ENCODE measurements at places on chromosomes 6 and 20.

DNA sequence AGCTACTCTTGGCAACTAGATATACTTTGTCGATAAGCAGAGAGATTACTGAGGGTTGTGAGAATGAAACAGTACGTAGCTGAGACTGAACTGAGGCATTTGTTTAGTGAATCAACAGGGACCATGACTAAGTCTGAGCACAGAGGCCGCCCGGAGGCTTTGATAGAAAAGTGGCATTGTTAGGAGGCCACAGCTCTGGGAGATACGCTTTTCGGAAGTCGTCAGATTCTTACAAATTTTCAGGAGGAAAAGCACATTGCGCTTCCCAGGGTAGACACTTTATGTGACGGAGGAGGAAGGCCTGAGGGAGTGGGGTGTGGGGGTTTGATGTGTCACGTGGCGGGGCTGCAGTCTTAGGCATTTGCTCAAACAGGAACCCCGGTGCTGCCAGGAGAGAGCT is 69.4 kb downstream of the PSMG4 start:
- no peak for DNase-seq

GRCh38 chr6:168922436-168922835 is 331.2 kb downstream of the THBS2 start:
- no peak for DNase-seq

- DNase-seq: no peak
Measured at GRCh38 chr6:6858533-6858982, 249.2 kb upstream of the RREB1 start.

DNA sequence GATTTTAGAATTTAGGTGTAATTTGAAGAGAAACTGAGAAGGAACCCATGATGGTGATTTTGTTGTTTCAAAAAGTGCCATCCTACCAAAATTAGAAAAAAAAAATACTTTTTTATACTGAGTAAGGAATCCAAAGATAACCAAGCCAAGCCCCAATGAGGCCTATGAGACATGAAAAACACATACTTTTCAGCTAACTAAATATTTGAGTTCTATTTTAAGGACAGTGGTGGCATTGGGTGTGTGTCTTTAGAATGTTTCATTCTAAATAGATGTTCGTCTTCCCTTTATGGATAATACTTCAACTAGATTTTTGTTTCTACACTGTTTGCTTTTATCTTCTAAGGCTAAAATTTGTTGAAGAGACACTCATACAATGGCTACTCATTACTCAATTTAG is 9.6 kb downstream of the CD24 start:
- DNase-seq: no peak
